AG04450 (cell line): ENCODE measurements at places on chromosomes 6 and 20.

DNA sequence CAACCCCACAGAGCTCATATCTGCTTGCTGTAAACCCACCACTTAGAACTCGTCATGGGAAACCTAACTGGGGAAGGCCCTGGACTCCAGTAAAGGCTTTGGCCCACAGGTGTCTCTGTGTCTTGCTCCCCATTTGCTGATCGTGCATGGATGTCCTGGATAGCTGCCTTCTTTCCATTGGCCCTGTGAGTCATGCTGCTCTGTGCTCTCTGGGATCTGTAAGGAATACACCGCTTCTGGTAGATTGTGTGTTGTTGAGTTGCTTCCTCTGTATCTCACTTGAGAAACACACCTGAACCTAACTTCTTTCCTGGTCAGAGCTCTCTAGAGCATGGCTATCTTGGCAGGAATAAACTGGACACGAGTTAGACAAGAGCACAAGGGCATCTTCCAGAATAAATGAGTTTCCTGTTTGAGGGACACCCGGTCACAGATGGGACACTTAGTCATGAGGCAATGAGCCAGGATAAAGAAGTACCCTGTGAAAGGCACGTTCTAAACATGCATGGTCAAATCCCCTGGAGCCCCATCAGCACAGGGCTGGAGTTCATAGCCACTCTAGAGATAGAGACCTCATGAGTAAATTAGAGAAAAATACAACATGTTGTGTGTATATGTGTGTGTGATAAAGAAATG, 99.6 kb upstream of the TMEM170B start:
- DNase-seq = no peak

GRCh38 chr6:124769811-124770544, 192.3 kb upstream of the RNF217 start:
- no peak for DNase-seq

GRCh38 chr20:43542161-43542560, 16.7 kb upstream of the SGK2 start:
- no peak for DNase-seq

- DNase-seq = no peak
Measured at GRCh38 chr6:37477656-37478435, 21.8 kb downstream of the CCDC167 start.

DNA sequence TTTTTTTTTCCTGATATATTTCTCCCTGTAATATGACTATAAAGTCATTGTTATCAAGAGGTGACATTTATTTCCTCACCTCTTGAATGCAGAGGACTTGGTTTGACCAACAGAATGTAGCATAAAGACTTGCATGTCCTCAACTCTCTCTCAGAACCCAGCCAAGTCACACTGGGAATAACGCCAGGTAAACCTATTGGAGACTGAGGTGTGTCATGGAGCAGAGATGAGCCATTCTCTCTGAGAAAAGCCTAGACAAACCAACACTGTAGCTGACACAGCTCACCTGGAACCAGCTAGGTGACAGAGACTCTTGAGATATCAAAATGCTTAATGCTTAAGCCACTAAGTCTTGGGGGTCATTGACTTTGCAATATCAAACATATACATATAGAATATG, 533.6 kb downstream of the HAO1 start:
- DNase-seq = no peak

DNA sequence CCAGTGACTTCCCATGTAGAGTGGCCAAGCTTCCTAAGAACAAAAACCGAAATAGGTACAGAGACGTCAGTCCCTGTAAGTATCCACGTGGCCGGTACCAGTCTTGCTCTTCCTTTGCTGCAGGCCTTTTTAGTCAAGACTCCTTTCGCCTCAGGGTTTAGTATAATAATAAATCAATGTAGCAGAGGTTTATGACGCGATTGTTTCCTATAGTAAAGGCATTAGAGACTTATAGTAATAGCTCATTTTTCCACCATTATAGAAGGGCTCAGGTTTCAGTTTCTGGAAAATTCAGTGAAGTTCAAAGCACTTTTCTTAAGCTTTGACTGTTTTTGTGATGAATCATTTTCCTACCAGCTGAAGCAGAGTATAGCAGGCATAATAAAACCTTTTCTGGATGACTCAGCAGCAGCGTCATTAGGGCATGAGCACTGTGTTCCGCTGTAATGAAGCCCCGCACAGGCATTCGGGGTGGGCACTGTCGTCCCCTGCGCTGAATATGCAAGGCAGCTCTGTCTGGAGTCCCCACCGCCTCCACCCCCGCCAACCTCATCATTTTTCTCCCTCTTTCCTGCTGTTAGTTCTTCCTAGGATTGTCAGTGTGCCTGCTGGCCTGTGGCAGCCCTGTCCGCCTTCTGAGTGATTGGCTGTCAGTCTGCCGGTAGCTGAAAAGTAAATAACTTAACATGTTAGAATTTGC, 51.3 kb downstream of the PTPN1 start:
- peak; percentile 90 for DNase-seq

GRCh38 chr6:155235087-155235486, 28.7 kb upstream of the CLDN20 start:
- DNase-seq = no peak

- no peak for DNase-seq
Measured at GRCh38 chr6:55260181-55260580, 67.1 kb upstream of the GFRAL start.

DNA sequence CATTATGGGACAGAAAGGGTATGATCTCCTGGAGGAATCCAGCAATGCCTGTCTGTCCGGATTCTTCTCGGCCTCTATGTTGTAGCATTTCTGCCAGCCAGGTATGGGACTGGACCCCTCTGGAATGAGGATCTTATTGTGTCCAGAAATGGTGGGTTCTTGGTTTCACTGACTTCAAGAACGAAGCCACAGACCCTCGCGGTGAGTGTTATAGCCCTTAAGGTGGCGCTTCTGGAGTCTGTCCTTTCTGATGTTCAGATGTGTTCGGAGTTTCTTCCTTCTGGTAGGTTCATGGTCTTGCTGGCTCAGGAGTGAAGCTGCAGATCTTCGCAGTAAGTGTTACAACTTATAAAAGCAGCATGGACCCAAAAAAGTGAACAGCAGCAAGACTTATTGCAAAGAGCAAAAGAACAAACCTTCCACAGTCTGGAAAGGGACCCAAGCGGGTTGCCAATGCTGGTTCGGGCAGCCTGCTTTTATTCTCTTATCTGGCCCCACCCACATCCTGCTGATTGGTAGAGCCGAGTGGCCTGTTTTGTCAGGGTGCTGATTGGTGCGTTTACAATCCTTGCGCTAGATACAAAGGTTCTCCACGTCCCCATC, 62.3 kb upstream of the IER3 start:
- no peak for DNase-seq

- DNase-seq = no peak
Measured at GRCh38 chr6:34459899-34460593, 5.8 kb upstream of the PACSIN1 start.

- DNase-seq = no peak
Measured at GRCh38 chr6:145728444-145729385, 6.6 kb downstream of the EPM2A start.

GRCh38 chr20:11844691-11845090, 73.0 kb upstream of the BTBD3 start:
- DNase-seq = no peak

GRCh38 chr6:147823936-147824335, 315.4 kb downstream of the SAMD5 start:
- DNase-seq = no peak

GRCh38 chr20:17390655-17391054, 140.5 kb downstream of the BFSP1 start:
- no peak for DNase-seq

GRCh38 chr6:11710311-11710761, 68.3 kb downstream of the ADTRP start:
- DNase-seq = no peak

GRCh38 chr6:12578751-12579150, 137.8 kb upstream of the PHACTR1 start:
- no peak for DNase-seq

DNA sequence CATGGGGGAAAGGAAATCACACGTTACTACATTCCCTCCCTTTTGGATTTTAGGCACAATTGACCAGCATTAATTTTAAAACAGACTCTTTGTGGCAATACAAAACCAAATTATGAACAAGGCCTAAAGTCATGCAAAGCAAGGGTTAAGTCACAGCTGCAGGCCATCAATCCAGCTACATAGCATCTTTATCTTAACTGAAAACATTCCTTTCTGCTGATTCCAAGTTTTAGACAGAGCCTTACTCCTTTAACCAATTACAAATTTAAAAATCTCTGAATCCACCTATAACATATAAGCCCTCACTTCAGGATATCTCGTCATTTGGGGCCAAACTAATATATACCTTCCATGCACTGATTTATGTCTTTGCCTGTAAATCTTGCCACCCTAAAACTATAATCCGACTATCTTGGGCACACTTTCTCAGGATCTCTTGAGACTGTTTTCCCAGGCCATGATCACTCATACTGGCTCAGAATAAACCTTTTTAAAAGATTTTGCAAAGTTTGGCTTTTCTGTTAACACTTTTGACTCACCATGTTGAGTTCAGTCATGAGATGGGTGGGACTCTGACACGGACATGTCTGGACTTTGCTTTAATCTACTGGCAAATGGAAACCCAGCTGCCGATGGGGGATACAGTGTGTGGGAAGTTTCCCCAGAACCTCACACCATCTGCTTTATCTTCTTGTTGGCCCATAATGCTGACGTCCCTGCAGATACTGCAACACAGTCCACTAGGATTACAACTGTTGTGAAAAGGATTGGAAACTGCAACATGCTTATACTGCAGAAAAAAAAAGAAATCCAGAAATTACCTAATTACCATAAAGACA, 757.0 kb downstream of the PTPRT start:
- DNase-seq = no peak

- peak; percentile 26 for DNase-seq
Measured at GRCh38 chr6:100808638-100809275, 72.4 kb downstream of the ASCC3 start.

- DNase-seq = no peak
Measured at GRCh38 chr20:36317675-36318074, 11.5 kb downstream of the DLGAP4 start.

DNA sequence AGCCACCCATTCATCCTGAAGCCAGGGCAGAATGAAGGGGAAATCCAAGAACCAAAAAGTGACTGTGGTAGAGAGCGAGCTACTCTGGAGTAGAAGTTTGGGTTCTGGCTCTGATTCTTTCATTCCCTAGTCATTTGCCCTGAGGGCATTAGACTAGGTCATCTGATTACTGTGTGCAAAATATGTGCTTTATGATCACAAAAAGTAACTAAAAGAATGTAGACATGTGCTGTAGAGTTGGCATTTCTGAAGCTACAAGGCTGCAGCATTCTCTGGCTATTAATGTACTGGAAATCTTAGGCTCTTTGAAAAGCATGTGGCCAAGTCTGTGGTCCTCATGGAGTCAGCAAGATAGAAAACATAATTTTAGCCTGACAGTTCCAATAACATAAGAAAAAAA, 94.2 kb downstream of the TBC1D7 start:
- DNase-seq = no peak

- DNase-seq = no peak
Measured at GRCh38 chr6:147821295-147821897, 312.9 kb downstream of the SAMD5 start.

GRCh38 chr6:163254341-163254835, 160.1 kb upstream of the QKI start:
- no peak for DNase-seq
